ENCODE measurements at places on chromosomes 7 and 10.
A peak's percentile ranks its signal among the peaks of the same experiment; 100 is the strongest.

GRCh38 chr7:84204655-84205054 is 10.1 kb upstream of the SEMA3A start:
- H3K4me1 ChIP-seq, result no peaks in the 10 kb centered on the region
- H3K27ac ChIP-seq, result no peak overlapping the region

- no peak overlapping the region for H3K4me3 ChIP-seq
- peak overlapping the region; percentile 65 for H3K27ac ChIP-seq
- peaks cover 32% of the 10 kb centered on the region for H3K4me1 ChIP-seq
Measured at GRCh38 chr7:136956671-136957070, 88.2 kb downstream of the CHRM2 start.

DNA sequence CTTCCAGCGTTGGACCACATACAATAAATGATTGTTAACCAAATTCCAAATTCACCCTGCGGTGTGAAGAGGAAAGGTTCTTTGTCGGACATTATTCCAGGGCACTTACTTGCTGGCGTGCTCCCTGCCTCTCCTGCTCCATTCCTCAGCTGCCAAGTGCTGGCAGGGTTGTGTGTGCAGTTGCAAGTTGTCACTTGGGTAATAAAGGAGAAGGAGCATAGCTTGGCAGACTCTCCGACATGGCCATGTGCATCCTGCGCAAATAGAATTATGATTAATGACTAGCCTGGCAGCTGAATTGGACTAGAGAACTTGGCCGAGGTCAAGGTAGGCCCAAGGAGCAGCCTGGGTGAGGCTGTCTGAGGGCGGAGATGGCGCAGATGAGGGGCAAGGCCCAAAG is 92.3 kb upstream of the ELMO1 start:
- no peaks in the 10 kb centered on the region for H3K27me3 ChIP-seq
- H3K27ac ChIP-seq, result no peak overlapping the region
- H3K4me3 ChIP-seq, result no peak overlapping the region
- no peak for DNase-seq

- H3K4me3 ChIP-seq, result no peak overlapping the region
- H3K4me1 ChIP-seq, result peaks cover 5% of the 10 kb centered on the region
- no peak for DNase-seq
Measured at GRCh38 chr10:110372656-110373055, 67.9 kb upstream of the SMNDC1 start.

GRCh38 chr10:100551738-100552137 is 16.0 kb downstream of the HIF1AN start:
- peaks cover 47% of the 10 kb centered on the region for H3K36me3 ChIP-seq
- no peaks in the 10 kb centered on the region for H3K4me1 ChIP-seq
- no peaks in the 10 kb centered on the region for H3K27me3 ChIP-seq
- H3K4me3 ChIP-seq, result no peak overlapping the region

- DNase-seq, result no peak
- no peak overlapping the region for H3K27ac ChIP-seq
- no peak overlapping the region for H3K4me3 ChIP-seq
- no peaks in the 10 kb centered on the region for H3K4me1 ChIP-seq
Measured at GRCh38 chr10:76456197-76456596, 1024.8 kb downstream of the LRMDA start.

DNA sequence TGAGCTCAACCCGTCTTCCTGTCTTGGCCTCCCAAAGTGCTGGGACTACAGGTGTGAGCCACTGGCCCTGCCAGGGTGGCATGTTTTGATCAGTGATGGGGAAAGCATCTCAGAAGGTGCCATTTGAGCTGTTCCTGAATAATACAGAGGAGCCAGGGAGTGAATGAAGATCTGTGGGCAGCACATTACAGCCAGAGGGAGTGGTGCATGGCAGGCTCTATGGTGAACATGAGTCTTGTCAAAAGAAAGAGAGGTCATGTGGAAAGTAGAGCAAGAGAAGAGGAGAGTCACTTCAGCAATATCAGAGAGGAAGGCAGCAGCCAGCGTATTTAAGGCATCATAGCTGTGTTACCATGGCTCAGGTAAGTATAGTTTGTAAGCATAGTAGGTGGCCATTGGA is 275.7 kb upstream of the LRGUK start:
- no peak overlapping the region for H3K27ac ChIP-seq
- H3K4me1 ChIP-seq, result peaks cover 22% of the 10 kb centered on the region
- DNase-seq, result no peak
- H3K4me3 ChIP-seq, result no peak overlapping the region
- no peaks in the 10 kb centered on the region for H3K27me3 ChIP-seq

DNA sequence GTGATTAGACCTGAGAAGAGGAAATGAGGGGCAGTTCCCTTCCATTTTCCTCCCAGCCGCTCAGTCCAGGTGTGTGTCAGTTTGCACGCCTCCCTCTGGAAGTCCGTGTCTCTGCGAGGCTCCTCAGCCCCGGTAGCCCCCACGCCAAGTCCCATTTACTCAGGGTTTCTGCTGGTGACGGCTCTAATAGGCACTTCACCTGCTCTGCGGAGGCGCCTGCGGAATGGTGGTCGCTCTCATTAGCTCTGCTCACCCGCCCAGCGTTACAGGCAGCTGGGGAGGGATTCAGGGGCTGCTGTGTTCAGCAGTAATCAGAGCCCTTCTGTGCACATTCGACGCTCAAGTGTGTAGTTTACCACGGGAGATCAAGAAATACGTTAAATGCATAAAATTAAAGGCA is 179.9 kb downstream of the MGMT start:
- no peak overlapping the region for H3K4me3 ChIP-seq
- no peak overlapping the region for H3K27ac ChIP-seq
- peaks cover 7% of the 10 kb centered on the region for H3K4me1 ChIP-seq
- no peaks in the 10 kb centered on the region for H3K27me3 ChIP-seq

DNA sequence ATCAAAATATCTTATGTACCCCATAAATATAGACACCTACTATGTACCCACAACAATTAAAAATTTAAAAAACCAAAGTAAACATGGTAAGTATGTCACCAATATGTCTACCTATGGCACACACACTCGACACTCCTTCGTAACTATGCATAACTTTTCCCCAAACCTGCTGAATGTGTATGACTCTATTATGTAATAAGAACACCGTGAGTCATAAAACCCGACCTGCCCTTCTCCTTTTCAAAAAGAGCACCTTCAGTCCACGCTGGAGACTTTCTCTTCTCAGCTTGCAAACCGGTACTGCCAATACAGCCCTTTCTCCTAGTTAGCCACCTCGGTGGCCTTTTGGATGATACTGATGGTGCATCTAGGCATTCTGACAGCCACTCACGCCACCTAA is 186.3 kb downstream of the PRPF18 start:
- DNase-seq, result no peak
- no peaks in the 10 kb centered on the region for H3K27me3 ChIP-seq
- no peak overlapping the region for H3K4me3 ChIP-seq

- DNase-seq, result peak; percentile 85
- peak overlapping the region; percentile 42 for H3K4me3 ChIP-seq
- H3K4me1 ChIP-seq, result peaks cover 69% of the 10 kb centered on the region
- H3K27me3 ChIP-seq, result no peaks in the 10 kb centered on the region
- peak overlapping the region; percentile 97 for H3K27ac ChIP-seq
- H3K36me3 ChIP-seq, result peaks cover 5% of the 10 kb centered on the region
Measured at GRCh38 chr7:43647673-43648472, 65.0 kb downstream of the STK17A start.

DNA sequence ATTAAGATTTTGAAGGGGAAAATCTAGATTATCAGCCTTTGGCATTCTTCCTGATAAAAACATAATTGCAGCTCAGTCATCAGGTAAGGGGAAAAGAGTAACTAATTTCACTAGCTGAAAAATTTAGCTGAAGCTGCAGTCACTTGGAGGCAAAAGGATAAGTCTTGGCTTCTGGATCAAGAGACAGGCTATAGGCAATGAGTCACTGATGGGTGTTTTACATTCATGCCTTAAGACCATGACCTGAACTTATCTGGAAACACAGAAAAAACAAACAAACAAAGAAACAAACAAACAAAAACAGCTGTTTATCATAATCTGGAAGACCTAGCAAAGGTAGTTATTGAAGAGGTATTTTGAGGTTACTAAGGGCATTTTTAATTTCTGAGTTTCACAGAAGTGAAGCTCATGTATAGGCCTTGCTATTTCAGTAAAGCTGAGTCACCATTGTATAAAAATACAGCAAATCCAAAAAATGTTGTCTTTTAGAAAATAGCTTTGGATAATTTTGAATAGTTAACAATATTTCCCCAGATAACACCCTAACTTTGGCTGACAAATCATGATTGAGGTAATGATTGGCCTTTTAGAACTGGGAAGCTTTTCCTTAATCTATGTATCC is 40.3 kb downstream of the ZNF22 start:
- H3K4me1 ChIP-seq, result no peaks in the 10 kb centered on the region
- H3K27me3 ChIP-seq, result no peaks in the 10 kb centered on the region
- DNase-seq, result no peak
- no peak overlapping the region for H3K27ac ChIP-seq
- no peaks in the 10 kb centered on the region for H3K36me3 ChIP-seq

GRCh38 chr10:45420453-45421192 is 46.6 kb downstream of the ALOX5 start:
- H3K4me3 ChIP-seq, result no peak overlapping the region
- no peak for DNase-seq
- no peak overlapping the region for H3K27ac ChIP-seq
- H3K27me3 ChIP-seq, result no peaks in the 10 kb centered on the region

DNA sequence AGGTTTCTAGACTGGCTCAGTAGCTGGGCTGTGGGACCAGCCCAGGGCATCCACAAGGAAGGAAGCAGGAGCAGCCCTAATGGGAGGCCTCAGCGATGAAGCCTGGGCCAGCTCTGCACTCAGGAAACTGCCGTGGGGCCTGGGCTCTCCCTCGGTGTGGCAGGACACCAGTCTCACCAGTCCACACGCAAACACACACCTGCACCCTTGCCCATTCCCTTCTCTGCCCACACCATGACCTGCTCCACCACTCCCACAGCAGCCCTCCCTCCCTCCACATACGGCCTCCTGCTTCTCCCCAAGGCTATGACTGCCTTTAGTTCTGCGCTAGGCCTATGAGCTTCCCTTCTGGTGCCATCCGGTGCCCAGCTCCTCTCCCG is 7.1 kb downstream of the FGF8 start:
- no peak for DNase-seq
- no peaks in the 10 kb centered on the region for H3K36me3 ChIP-seq
- H3K4me1 ChIP-seq, result no peaks in the 10 kb centered on the region
- no peak overlapping the region for H3K4me3 ChIP-seq
- H3K27me3 ChIP-seq, result peaks cover 52% of the 10 kb centered on the region

DNA sequence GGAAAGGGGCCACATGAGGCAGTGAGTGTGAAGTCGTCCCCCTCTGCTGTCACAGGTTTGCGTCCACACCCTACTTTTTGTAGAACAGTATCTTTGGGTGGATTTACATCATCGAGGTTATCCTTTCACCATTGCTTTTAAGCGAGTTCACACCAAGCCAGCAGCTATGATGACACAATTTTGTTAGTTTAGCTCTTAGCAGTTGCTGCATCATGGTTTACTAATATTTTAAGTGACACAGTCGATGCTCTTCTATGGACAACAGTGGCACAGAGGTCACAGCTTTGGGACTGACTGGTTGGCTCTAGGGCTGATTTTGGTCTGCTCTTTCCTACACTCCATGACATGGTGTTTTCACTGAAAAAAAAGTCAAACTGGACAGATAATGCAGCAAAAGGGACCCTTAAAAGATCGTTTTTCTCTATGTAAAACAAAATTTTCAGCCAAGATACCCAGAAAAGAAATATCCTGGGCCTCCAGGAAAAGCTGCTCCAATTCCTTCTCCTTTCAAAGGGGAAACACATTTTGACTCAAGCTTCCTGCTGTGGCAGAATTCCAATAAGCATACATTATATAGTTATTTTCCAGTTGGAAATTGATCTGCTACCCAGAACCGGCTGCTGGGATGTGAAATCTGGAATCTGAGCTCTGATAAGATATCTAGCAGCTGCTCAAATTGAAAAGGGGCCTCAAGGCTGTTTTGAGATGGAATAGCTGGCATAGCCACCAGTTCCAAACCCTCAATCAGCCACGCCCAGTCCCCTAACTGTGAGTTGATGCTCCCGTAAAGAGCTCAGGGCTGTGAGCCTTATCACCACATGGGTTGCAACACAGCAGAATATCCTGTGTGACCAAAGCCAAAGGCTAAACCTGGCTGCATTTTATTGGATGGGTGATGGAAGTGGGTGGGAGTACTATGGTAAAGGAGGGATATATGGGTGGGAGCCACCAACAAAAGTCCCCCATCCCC is 114.2 kb downstream of the SMURF1 start:
- no peak overlapping the region for H3K4me3 ChIP-seq
- H3K36me3 ChIP-seq, result peaks cover 73% of the 10 kb centered on the region
- H3K4me1 ChIP-seq, result peaks cover 14% of the 10 kb centered on the region
- no peak for DNase-seq
- no peaks in the 10 kb centered on the region for H3K27me3 ChIP-seq

DNA sequence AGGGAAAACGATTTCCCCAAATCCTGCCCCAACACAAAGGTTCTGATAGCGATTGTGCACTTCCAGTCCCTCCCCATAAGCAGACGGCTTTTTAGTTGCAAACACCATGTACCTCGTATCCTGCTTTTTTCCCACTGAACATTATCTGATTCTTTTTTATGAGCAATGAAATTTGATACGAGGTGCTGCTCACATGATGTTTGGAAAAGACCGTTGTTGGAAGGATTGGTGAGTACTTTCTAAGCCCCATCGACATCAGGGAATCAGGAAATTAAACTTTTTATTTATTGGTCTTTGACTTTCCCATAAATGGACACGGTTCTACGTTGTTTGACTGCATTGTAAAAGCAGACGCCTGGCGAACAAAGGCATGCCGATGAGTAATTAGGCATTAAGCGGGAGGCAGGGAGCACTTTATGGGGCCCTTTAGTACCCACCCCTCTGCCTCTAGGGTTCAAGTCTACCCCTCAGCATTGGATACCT is 49.4 kb downstream of the TEX36 start:
- no peak overlapping the region for H3K27ac ChIP-seq
- no peaks in the 10 kb centered on the region for H3K36me3 ChIP-seq
- H3K4me1 ChIP-seq, result peaks cover 4% of the 10 kb centered on the region
- peak overlapping the region; percentile 40 for H3K4me3 ChIP-seq
- peaks cover 21% of the 10 kb centered on the region for H3K27me3 ChIP-seq
- DNase-seq, result no peak

DNA sequence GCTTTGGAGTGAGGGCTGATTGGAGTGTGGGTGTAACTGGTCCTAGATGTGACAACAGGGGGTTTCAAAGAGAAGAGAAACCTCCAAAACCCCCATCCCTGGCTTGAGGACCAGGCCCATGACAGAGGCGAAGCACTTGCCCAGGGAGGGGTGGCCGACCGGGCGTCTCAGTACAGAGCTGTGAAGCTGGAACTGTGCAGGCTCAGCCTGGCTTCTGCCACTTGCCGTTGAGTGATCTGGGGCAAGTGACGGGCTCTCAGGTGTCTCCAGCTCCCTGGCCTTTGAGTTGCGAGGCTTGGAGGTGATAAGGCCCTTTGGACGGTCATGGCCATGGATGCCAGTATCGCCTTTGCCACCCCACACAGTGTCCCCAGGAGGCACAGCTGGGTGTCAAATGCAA is 531.4 kb upstream of the FOXK1 start:
- no peak for DNase-seq
- no peak overlapping the region for H3K27ac ChIP-seq
- H3K4me1 ChIP-seq, result no peaks in the 10 kb centered on the region
- no peaks in the 10 kb centered on the region for H3K27me3 ChIP-seq

Data from osteoblast (primary cell).